Activated CD4-positive, alpha-beta T cell treated with anti-CD3 and anti-CD28 coated beads, Interleukin-2, amount 10 ng/mL, durations not matched to agents 24 days and 14 days (primary cell): ENCODE measurements at places on chromosomes 4 and X. TPM values are rescaled to one million over a fixed set of nuclear protein-coding genes. Genes with fewer than 3 reads are reported as not detected.

The CLGN gene
- total RNA-seq: not detected in 2 replicates

The TMPRSS11F gene
- not detected in 2 replicates for total RNA-seq

The SPATA18 gene
- 0.07 TPM in 1 of 2 replicates, not detected in the other for total RNA-seq

The SLC26A1 gene
- 0.26 TPM in 1 of 2 replicates, not detected in the other for total RNA-seq

The RPA4 gene
- total RNA-seq: 0.68 and 0.78 TPM in 2 replicates

The MUC7 gene
- not detected in 2 replicates for total RNA-seq

The EDA gene
- total RNA-seq: 1.2 and 1.8 TPM in 2 replicates

The LDB2 gene
- total RNA-seq: not detected in 2 replicates

The UCP1 gene
- not detected in 2 replicates for total RNA-seq

The F11 gene
- total RNA-seq: not detected in 2 replicates

The MAOB gene
- not detected in 2 replicates for total RNA-seq

The KLHL13 gene
- 0.19 and 0.28 TPM in 2 replicates for total RNA-seq

The TMEM184C gene
- 18.3 and 19.7 TPM in 2 replicates for total RNA-seq

The NXF2 gene
- total RNA-seq: not detected in 2 replicates

The HTR2C gene
- total RNA-seq: not detected in 2 replicates

The MYOZ2 gene
- not detected in 2 replicates for total RNA-seq

The ARX gene
- total RNA-seq: not detected in 2 replicates

The HMGB3 gene
- 32.6 and 32.8 TPM in 2 replicates for total RNA-seq

The PAGE2B gene
- 0.45 TPM in 1 of 2 replicates, not detected in the other for total RNA-seq

The TREX2 gene
- total RNA-seq: 1.1 and 1.9 TPM in 2 replicates

The HDX gene
- total RNA-seq: 2.5 and 2.7 TPM in 2 replicates

The DDIT4L gene
- total RNA-seq: 0.56 and 0.76 TPM in 2 replicates

The ZFP92 gene
- total RNA-seq: 1.5 and 1.7 TPM in 2 replicates

The DCAF12L1 gene
- total RNA-seq: not detected in 2 replicates

The TKTL2 gene
- not detected in 2 replicates for total RNA-seq

The FAM47A gene
- not detected in 2 replicates for total RNA-seq

The PPP1R2C gene
- total RNA-seq: not detected in 2 replicates

The POF1B gene
- 0.07 TPM in 1 of 2 replicates, not detected in the other for total RNA-seq

The CRLF2 gene
- total RNA-seq: 0.95 and 1.5 TPM in 2 replicates

The BANK1 gene
- not detected in 2 replicates for total RNA-seq

The SSX2 gene
- total RNA-seq: not detected in 2 replicates
